Colonic mucosa (tissue), 4 donors: ENCODE measurements at places on chromosomes 11 and 22. TPM values are rescaled to one million over a fixed set of nuclear protein-coding genes. Genes with fewer than 3 reads are reported as not detected.

DNA sequence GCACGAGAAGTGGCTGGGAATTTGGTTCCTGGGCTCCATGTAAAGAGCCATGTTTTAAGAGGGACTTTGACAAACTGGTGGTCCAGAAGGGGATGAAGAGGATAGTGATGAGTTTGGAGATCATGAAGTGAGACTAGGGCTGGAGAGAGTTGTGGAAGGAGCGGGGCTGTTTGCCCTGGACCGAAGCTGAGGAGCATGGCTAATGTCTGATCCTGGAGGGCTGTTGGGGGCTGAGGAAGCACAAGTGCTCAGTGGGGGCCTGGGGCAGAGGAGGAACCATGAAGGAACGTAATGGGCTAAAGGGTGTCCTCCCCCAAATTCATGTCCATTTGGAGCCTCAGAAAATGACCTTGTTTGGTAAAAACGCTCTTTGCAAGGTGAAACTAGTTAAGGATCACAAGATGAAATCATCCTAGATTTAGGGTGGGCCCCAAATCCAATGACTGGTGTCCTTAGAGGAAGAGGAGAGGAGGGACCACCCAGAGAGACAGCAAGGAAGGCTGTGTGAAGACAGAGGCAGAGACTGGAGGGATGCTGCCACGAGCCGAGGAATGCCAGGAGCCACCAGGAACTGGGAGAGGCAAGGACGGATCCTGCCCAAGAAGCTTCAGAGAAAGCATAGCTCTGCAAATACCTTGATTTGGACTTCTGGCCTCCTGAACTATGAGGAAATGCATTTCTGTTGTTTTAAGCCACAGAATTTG lies 107.3 kb upstream of the LMO1 start:
- no peak overlapping the region for H3K27ac ChIP-seq
- H3K4me3 ChIP-seq = no peak overlapping the region
- H3K36me3 ChIP-seq = no peaks in the 10 kb centered on the region
- no peak for DNase-seq
- H3K4me1 ChIP-seq = no peaks in the 10 kb centered on the region

FAM111B gene
- 7.9 TPM for total RNA-seq

PATE1 gene
- total RNA-seq = not detected

DNA sequence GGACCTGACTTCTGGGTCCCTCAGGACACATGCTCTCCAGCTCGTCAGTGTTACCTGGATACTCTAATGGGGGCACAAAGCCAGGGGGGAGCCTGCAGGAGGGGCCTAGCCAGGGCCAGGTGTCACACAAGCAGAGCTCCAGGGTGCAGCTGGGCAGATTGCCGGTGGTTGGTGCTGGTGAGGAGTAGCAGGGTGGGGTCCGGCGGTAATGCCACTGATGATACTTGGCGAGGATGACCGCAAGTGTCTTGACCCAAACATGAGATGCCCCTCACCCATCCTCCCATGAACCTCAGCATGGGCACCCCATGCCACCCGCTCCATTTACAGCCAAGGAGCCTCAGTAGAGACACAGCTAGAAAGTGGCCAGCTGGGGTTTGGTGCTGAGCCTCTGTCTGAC lies 15.1 kb upstream of the KCNQ1OT1 start:
- DNase-seq = no peak
- no peaks in the 10 kb centered on the region for H3K4me1 ChIP-seq
- no peaks in the 10 kb centered on the region for H3K36me3 ChIP-seq
- H3K27me3 ChIP-seq = no peaks in the 10 kb centered on the region

DNA sequence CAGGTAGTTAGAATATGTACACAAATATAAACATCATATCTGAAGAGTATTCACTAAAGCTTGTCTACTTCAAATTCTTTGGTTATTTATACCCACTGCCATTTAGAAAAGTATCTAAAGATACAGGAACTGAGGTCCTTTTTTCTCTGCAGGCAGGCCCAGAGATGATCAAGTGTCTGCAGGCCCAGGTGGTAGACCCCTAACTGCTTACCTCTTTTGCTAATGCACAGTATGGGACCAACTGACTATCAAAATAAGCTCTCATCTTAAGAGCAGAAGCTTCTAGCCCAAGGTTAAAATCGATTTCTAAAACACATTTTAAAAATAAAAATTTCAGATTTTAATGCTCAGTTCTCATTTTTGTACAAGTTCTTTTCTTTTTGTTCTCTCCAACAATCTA lies 81.5 kb downstream of the APOL5 start:
- no peaks in the 10 kb centered on the region for H3K27me3 ChIP-seq
- no peak overlapping the region for H3K4me3 ChIP-seq
- H3K27ac ChIP-seq = no peak overlapping the region
- H3K4me1 ChIP-seq = no peaks in the 10 kb centered on the region
- DNase-seq = no peak
- no peaks in the 10 kb centered on the region for H3K36me3 ChIP-seq

ENTHD1 gene
- not detected for total RNA-seq
